ENCODE measurements at places on chromosomes 7 and 10.

DNA sequence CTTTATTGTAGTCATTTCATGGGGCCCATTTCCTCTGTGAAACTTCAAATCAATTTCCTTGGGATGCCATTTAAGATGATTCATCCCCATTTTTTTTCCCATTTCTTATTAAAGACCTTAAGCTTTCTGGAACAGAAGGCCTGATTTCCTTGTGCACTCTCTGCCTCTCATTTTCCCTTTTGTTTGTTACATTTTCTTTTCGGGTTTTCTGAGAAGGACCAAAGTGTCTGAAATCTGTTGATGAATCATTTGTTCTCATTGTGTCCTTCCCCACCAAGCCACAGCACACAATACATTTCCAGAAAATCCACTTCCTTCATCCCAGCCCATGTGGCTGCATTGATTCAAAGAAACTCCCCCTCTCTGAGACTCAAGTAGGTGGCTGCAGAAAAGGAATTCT is 372.4 kb downstream of the SFMBT2 start:
- DNase-seq: no peak

GRCh38 chr7:19293431-19293830 is 148.2 kb upstream of the FERD3L start:
- DNase-seq: no peak

- DNase-seq: no peak
Measured at GRCh38 chr7:159027789-159028507, 116.7 kb downstream of the VIPR2 start.

GRCh38 chr7:11604505-11604904 is 227.5 kb downstream of the THSD7A start:
- no peak for DNase-seq

DNA sequence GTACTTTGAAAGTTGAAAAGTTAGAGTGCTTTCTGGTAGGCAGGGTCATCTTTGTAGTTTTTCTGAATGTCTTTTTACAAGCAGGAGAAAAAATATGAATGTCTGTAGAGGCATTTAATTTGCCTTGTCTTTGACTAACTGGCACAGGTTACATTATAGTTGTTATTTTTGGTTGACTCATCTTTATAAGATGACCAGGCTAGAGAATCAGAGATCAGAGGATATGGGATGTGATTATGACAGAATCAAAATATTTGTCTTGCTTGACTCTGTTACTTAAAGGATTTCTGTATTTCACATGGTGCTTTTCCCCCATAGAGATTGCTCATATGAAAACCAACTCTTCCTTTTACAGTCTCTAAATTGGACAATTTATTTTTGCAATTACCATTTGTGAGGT is 2.4 kb downstream of the ZMYND11 start:
- no peak for DNase-seq

DNA sequence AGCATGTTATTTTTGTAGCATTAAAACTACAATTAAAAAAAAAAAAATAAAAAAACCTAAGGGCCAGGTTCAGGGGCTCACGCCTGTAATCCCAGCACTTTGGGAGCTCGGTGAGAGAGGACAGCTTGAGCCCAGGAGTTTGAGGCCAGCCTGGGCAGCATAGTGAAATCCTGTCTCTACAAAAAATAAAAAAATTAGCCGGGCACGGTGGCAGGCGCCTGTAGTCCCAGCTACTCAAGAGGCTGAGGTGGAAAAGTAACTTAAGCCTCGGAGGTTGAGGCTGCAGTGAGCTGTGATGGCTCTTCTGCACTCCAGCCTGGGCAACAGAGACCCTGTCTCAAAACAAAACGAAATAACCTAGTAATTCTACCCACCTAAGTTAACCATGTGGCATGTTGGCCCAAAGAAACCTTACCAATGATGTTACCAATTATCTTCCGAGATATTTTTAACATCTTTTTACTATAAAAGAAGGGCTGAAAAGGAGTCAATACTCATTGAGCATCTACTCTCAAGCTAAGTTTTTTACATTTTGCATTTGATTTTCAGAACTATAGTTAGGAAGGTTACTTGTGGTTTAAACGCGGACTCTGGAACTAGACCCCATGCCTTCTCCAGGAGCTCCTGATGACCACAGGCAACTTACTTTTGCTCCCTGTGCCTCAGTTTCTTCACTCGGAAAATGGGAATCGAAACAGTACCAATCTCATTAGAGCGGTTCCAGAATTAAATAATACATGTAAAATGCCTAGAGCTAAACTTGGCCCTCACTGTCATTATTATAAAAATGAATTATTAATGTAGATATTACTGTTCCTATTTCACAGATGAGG is 1.4 kb downstream of the ITGB1 start:
- no peak for DNase-seq

- no peak for DNase-seq
Measured at GRCh38 chr7:28759475-28759971, 198.6 kb downstream of the TRIL start.
